Urinary bladder (tissue), 4 donors: ENCODE measurements at places on chromosomes 12 and 14. TPM values are rescaled to one million over a fixed set of nuclear protein-coding genes. Genes with fewer than 3 reads are reported as not detected.

DNA sequence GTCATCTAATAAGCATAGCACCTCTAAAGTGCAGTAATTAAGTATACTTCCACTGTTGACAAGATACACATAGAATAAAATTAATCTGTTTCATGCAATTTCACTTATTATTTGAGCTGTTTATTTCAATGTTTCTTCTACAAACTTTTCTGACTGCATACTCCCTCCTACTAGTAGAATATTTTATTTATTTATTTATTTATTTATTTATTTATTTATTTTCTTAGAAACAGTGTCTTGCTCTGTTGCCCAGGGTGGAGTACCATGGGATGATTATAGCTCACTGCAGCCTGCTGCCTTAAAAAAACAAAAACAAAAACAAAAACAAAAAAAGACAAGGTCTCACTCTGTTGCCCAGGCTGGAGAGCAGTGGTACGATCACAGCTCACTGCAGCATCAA lies 68.4 kb upstream of the KITLG start:
- DNase-seq, result no peak

Gene CCER1
- not detected for total RNA-seq

DNA sequence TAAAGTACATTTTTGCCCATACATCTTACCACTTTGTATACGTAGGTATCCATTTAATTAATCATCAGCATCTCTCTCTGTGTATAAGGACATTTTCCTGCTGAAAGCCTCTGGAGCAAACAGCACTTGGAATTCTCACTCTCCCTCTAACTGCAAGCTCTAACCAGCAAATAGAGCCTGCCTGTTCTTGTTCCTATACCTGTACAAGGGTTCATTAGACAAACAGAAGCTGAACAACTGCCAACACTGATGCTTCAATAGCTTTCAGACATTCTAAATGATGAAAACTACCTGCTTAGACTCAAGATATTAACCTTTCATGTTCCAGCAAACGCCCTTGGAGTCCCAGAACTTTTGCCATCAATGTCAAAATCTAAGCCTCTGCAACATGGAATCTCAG lies 98.0 kb downstream of the KCNH5 start:
- DNase-seq, result no peak

Gene GNS
- 120 TPM for total RNA-seq

Gene ABHD12B
- total RNA-seq, result not detected

- no peak for DNase-seq
These were observed 234.5 kb upstream of the SSTR1 start for GRCh38 chr14:37972941-37973887.

DNA sequence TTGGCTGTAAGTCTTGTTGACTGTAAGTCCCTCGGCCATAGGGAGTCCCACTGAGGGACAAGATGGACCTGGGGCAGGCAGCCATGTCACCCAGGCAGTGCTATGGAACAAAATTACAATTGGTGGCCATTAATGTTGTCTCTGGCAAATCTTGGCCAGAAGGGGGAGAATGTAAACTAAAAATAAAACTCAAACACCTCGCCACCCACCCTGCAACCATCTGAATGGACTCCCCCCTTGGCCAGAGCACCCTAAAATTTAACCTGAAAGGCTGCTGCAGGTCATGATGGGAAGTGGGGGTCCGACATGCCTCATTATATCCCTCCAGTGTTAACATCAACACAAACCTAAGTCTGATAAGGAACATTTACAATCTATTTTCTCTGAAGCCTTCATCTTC lies 8.2 kb downstream of the SLC22A17 start:
- DNase-seq, result no peak

GRCh38 chr14:34220378-34220706 lies 241.7 kb downstream of the SPTSSA start:
- DNase-seq, result no peak

DNA sequence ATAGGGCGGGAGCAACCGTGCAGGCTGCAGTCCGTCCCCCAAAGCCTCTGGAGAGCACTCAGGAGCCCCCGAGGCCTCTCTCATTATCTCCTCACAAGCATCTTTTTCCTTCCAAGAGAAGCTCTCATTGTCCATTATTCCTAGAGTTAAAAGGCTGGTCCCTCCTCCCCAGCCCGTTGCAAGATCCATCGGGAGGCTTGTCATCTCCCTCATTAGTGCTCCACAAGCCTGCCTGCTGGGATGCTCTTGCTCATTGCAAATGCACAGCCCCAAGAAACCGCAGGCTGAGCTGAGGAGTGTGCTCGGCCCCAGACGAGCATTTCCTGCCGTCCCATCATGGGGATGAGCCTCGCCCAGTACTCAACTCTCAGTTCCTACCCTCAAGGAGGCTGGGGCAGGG lies 23.3 kb downstream of the NUAK1 start:
- DNase-seq, result no peak

DNA sequence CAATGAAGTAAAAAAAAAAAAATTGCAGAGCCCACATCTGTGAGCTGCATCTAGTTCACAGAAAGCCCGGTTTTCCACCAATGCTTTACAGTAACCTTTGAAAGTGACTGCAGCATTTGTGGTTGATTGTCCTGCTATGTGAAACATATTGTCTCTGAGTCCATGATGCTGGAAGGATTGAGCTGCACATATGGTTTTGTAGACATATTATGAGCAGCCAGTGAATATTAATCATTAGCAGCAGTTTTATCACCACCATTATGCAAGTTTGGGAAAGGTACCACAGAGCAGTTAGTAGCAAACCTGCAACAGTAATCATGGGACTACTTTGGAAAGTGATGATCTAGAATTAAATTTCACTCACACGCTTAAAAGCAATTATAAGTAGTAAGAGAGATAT lies 151.5 kb upstream of the PRICKLE1 start:
- no peak for DNase-seq

DNA sequence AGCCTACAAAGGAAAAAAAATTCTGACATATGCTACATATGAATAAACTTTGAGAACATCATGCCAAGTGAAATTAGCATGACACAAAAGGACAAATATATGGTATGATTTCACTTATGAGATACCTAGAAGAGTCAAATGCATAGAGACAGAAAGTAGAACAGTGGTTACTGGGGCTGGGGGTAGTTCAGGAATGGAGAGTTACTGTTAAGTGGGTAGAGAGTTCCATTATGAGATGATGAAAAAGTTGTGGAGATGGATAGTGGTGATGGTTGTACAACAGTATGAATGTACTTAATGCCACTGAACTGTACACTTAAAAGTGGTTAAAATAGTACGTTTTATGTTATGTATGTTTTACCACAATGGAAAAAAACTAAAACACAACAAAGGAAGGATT lies 92.3 kb downstream of the SCAF11 start:
- no peak for DNase-seq

GRCh38 chr12:75602106-75602505 lies 90.7 kb upstream of the KRR1 start:
- DNase-seq, result no peak

- DNase-seq, result no peak
These were observed 618.7 kb downstream of the VRK1 start for GRCh38 chr14:97415907-97416306.

GRCh38 chr12:109987615-109988014 lies 8.6 kb downstream of the GIT2 start:
- no peak for DNase-seq

- DNase-seq, result no peak
These were observed 97.6 kb upstream of the ZDHHC17 start for GRCh38 chr12:76666290-76666835.

DNA sequence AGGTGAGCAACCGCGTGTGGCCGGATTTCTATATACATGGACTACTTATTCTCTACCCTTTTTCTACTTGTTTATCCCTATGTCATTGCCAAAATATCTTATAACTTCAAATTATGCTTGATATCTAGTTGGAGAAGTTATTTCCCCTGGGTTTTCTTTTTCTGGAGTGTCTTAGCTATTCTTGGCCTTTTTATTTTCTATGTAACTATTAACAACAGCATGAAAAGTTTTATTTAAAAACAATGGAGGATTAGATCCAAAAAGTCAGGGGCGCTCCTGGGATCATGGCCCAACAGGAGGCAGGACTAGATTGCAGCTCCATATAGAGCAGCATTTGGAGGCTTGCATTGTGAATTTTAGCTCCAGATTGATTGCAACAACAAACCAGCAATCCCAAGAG lies 8.6 kb upstream of the STRAP start:
- DNase-seq, result no peak

Gene OR10G3
- not detected for total RNA-seq

Gene GPD1
- total RNA-seq, result 2.2 TPM

DNA sequence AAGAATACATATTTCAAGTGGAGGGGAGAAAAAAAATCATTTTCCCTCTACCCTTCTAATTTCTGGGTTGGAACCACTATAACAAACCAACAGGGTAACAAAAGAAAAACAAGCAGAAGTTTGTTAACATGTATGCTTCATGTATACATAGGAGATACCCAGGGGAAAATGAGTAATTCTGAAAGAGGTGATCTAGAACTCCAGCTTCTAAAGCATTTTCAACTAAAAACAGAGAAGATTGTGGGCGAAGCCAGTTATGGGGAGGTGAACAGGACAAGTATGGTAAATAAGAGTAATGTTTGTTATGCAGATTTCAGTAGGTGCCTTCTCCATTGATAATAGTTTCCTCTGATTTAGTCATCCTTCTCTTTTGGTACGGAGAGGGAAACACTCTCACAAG lies 16.7 kb downstream of the FNTB start:
- DNase-seq, result no peak

Gene GLT8D2
- total RNA-seq, result 101 TPM

- DNase-seq, result no peak
These were observed 36.4 kb upstream of the SYT10 start for GRCh38 chr12:33476058-33476457.

Gene TMEM132C
- total RNA-seq, result 11.1 TPM

Gene RNF31
- 30.8 TPM for total RNA-seq

Gene PARP2
- 13.5 TPM for total RNA-seq

DNA sequence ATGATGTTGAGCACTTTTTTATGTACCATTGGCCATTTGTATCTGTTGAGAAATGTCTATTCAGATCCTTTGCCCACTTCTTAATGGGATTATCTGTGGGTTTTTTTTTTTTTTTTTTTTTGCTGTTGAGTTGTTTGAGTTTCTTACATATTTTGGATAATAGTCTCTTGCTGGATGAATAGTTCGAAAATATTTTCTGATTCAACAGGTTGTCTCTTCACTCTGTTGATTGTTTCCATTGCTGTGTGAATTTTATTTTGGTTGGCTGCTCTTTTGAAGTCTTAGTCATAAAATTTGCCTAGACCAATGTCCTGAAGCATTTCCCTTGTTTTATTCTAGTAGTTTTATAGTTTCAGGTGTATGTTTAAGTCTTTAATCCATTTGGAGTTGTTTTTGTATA lies 64.5 kb downstream of the CAND1 start:
- DNase-seq, result no peak

Gene DYNLL1
- 247 TPM for total RNA-seq

DNA sequence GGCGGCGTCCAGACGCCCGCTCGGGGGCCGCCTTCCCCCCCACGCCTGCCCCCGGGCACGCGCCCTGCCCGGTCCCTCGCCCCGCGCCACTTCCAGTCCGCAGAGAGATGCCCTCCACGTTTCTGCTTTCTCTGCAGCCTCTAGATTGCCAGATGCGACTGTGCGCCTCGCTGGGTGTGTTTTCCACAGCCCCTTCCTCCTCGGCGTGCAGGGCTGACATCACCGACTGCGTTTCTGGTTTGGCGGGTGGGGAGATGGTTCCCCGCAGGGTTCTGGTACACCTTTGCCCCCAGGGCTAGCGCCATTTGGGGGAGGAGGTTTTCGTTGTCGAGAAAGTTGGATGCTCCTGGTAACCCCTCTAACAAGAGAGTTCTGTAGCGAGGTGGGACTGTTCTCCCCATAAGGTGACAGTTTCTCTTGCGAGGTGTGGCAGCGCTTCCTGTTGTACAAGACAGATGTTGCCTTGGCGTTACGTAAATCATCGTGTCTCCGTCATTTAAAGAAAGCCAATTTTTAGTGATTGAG lies 1.5 kb downstream of the CALM1 start:
- DNase-seq, result no peak

GRCh38 chr12:131087302-131087818 lies 133.7 kb downstream of the ADGRD1 start:
- DNase-seq, result no peak

Gene CEBPE
- total RNA-seq, result not detected

Gene CCDC197
- total RNA-seq, result not detected

Gene ITGB7
- total RNA-seq, result 1.6 TPM

- no peak for DNase-seq
These were observed 109.2 kb downstream of the VEZT start for GRCh38 chr12:95326855-95327254.

- DNase-seq, result no peak
These were observed 75.5 kb downstream of the RAD52 start for GRCh38 chr12:873954-874353.

DNA sequence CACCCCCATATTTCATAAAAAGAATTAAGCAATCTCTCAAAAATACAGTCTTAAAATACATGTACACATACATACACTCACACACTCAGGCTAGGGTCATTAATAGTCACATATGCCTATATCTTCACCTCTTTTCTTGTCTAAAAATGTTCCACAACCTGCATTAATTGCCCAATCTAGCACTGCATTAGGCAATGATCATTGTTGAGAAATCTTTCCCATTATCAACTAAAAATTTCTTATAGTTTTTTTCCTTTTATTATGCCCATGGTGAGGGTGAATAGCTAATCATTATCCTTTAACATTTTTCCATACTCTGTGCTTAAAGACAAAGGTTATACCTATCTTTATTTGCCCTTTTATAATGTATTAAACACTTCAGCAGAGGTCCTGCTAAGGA lies 38.3 kb downstream of the FSCB start:
- no peak for DNase-seq

DNA sequence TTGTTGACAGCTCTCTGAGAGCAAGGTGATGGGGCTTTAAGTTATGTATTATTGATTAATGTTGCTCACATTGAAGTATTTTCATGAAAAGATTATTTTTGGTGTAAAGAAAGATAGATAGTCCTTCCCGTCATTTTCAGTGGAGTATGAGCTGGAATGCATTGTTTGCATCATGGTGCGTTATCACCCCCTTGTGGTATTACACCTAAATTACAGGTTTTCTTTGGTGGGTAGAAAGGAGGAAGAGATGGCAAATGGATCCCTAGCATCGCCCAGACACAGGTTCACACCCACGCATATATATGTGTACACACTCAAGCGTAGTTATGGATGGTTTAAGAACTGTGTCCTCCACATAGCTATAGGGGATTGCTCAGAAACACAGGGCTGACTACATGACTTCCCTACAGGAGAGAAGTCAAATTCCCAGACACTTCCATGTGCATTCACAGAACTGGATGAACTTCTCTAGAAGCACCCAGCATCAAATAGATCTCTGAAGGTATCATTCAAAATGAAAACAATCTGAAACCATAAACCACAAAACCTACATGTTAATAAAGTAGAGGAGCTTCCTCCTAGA lies 14.4 kb upstream of the SERPINA10 start:
- DNase-seq, result no peak

GRCh38 chr14:92099802-92100201 lies 6.6 kb downstream of the ATXN3 start:
- no peak for DNase-seq

- DNase-seq, result no peak
These were observed 682 bp downstream of the BATF start for GRCh38 chr14:75522983-75523318.

- no peak for DNase-seq
These were observed 1.7 kb downstream of the TNFRSF1A start for GRCh38 chr12:6340032-6340638.

Gene P2RX2
- not detected for total RNA-seq

- DNase-seq, result no peak
These were observed 83.3 kb downstream of the PLEKHG7 start for GRCh38 chr12:92786045-92786444.

GRCh38 chr12:97559267-97559666 lies 96.7 kb downstream of the RMST start:
- no peak for DNase-seq
